ENCODE measurements at places on chromosomes 12 and 14.

DNA sequence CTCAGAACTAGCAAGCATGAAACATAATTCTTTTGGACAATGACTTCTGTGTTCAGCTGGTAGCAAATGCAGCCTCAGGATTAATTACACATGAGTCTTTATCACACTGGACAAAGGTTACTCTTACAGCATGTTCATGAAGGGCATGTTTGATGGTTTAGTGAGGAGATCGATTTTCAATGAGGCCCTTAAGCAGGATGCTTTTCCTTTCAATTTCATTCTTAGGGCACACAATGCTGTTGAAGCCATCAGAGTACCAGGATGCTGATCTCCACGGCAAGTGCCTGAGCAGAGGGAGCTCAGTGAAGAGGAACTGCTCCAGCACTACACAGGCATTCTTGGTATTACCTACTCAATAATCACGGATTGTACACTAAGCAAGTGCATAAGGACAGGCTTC, 542.0 kb downstream of the SNAPC1 start:
- no peak for DNase-seq

GRCh38 chr14:65847075-65847847, 434.7 kb downstream of the FUT8 start:
- peak; percentile 65 for DNase-seq

DNA sequence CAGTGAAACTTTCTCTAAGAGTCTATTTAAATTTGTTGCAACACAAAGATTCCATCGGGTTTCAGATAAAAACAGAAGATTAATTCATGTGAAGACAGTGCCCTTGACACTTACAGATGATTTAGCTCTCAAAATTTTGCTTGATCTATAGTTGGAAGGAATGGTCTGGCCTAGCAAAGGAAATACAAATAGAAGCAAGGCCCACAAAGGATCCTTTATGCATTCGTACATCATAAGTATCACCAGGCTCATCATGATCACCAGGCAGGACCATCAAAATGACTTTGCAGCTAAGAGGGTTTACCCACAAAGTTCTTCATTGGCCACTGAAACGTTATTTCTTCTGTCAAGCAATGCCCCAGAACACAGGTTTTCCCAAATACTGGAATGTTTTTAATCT, 24.8 kb downstream of the JKAMP start:
- no peak for DNase-seq

- no peak for DNase-seq
Measured at GRCh38 chr12:110039085-110039807, 9.1 kb downstream of the C12orf76 start.

- DNase-seq, result no peak
Measured at GRCh38 chr12:76199808-76200207, 115.3 kb upstream of the NAP1L1 start.

GRCh38 chr12:52735816-52736632, 32.7 kb upstream of the KRT77 start:
- no peak for DNase-seq

GRCh38 chr12:115323223-115323905, 639.4 kb upstream of the TBX3 start:
- no peak for DNase-seq

GRCh38 chr12:121724925-121725324, 12.4 kb downstream of the TMEM120B start:
- DNase-seq, result no peak

DNA sequence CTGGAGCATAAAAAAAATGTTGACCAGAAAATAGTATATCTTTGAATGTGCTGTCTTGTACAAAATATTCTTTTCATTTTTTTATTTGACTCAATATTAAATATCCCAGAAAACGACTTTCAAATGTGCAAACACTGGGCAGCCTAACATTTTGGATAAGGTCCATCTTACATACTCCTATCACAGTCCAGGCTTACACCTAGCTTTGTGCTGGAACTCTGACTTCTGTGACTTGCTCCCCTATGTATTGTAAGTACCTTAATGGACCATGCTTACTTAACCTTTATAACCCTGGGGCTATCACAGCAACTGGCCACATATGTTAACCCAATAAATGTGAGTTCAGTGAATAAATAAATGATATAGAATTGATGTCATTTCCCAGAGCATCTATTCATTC, 7.6 kb upstream of the EIF2S3B start:
- DNase-seq, result no peak

- DNase-seq, result no peak
Measured at GRCh38 chr14:59961518-59962062, 41.6 kb downstream of the LRRC9 start.

- DNase-seq, result no peak
Measured at GRCh38 chr12:56999456-56999855, 6.9 kb downstream of the ZBTB39 start.

- DNase-seq, result no peak
Measured at GRCh38 chr12:80794551-80794950, 77.8 kb downstream of the MYF5 start.

GRCh38 chr14:92584816-92585215, 71.2 kb downstream of the RIN3 start:
- DNase-seq, result no peak

GRCh38 chr12:96368233-96368632, 32.0 kb downstream of the CDK17 start:
- DNase-seq, result no peak

GRCh38 chr12:54428050-54429013, 9.3 kb upstream of the ITGA5 start:
- no peak for DNase-seq

GRCh38 chr12:93048656-93049055, 119.6 kb upstream of the EEA1 start:
- no peak for DNase-seq

GRCh38 chr12:104181313-104181712, 34.3 kb upstream of the TXNRD1 start:
- no peak for DNase-seq

DNA sequence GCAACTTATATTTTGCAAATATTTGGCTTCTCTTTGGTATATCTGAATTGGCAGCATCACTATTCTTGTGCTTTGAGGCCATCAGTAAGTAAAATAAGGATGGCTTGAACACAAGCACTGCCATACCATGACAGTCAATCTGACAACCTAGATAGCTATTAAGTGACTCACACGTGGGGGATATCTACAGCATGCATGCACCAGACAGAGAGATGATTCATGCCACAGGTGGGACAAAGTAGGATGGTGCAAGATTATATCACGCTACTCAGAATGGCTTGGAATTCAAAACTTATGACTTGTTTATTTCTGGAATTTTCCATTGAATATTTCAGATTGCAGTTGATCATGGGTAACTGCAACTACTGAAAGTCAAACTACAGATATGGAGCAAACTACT, 675.6 kb upstream of the MDGA2 start:
- no peak for DNase-seq

DNA sequence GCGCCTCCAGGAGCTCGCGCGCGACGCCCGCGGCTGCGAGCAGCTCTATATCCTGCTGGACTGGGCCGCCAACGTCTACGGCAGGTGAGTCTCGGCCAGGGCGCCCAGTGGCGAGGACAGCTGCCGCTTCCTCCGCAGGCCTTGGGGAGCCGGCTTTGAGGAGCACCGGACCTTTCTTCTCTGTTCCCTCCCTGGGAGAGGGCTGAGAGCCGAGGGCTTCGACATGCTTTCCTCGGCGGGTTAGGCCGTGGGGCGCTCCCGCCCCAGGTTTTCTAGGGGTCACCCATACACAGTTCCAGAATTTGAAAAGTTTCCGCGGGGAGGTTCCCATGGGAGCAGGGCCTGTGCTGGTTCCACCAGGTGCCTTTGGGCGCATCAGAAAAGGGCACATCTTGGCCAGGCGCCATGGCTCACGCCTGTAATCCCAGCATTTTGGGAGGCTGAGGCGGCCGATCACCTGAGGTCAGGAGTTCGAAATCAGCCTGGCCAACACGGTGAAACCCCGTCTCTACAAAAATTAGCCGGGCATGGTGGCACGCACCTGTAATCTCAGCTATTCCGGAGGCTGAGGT, 8.2 kb downstream of the EXOC3L4 start:
- DNase-seq, result no peak

DNA sequence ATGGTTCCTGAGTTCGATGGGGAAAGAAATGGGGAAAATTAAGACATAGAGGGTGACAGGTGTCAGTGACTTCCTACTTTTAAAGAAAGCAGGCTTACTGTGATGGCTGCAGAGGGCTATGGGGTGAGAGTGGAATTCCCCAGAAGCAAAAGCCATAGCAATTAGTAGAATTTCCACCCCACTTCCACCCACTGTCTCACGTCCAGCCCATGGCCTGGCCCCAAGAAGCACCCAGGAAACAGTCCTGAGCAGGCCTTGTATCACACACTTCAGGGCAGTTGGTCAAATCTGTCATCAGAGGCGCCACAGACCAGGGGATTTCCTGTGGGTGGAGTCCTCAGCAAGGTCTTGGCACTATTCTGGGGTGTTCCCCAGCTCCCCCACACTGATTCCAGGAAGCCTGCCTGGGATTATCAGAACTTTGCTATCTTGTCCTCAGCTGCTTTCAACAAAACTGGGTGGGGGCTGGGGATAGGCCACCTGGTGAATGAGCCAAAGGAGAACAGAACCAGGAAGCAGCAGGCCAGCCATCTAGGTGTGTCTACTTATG, 120.1 kb upstream of the CCND2 start:
- peak; percentile 97 for DNase-seq

DNA sequence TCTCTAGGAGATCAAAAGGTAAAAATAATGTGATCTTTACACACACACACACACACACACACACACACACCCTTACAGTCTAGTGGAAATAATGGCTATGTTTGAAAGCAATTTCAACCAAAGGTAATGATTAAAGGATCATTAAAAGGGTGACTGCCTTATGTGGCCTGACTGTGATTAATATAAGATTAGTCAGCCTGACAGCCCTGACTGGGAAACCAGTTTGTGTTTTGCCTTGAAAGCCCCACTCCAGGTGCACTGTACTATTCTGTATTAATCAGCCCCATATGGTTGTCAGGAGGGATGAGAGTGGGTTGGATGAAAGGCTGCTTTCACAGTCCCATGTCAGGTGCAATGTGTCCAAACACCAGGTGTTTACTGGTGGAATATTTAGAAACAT, 10.5 kb downstream of the RASSF9 start:
- DNase-seq, result no peak

DNA sequence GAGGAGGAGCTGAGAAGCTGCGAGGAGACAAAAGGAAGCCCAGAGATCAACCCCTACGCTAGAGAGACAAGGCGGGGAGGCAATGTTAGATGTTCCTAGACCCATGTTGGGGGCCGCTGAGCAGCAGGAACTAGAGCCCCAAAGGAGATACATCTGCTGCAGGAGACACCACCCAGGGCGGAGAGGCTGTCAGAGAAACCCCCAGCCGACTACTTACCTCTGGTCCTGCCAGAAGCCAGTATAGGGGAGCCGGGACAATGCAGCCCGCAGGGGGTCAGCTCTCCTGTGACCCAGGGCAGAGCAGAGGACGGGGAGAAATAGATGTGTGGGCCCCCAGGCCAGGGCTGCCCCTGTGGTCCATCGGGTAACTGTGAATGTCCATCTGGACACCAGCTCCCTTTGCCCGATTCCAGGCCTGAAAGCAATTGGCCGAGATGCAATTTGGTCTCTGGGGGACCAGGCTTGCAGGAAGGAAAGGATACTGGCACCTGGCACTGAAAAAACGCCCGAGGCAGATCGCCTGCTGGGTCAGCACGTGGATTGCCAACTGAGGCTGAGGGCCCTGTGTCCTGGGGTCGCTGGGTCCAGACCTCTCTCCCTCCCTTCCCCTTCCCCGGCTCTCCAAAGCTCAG, 34.9 kb downstream of the SYNE3 start:
- no peak for DNase-seq

DNA sequence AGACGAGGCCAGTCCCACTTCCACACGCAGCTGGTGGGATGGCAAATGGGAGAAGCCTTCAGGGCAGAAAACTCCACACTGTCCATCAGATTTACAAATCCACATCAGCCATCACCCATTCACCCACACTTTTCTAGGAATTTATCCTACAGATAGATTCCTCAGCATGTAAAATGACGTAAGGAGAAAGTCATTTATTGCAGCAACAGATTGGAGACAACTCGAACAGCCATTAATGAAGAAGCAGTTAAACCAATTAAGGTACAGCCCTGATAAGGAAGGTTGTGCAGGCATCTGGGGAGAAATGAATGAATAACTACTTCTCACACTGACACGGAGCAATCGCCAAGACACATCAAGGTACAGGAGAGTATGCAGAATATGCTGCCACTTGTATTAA, 26.2 kb downstream of the PRKAB1 start:
- no peak for DNase-seq

DNA sequence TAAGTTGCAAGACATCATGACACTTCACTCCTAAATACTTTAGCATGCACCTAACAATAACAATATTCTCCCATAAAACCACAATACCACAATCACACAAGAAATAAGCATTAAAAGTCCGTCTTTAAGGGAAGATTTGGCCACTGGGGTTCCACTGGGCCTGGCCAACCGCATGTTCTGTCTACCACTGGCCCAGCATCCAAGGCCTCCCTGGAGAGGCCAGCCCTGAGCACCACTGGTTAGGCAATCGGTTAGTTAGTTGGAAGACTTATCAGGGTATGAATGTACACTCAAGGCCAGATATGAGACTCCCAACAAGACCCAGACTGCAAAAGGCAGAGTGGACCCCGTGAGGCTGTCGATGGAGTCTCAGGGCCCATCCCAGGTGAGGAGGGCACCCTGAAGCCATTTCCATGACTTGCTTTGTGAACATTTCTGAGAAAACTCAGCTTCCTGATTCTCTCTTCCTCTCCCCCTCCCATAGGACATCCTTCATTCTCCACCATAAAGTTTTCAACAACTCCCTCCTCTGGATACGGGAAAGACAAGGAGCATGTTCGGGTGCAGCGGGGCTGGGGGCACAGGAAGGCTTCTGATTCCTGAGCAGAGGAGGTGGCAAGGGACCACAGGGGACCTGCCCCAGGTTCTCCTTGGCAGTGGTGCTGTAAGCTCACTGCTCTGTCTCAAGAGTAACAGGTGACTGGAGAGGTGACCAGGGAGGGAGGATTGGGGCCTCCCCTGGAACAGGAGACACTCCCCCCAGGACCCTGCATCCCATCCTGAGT, 5.9 kb downstream of the PXN start:
- DNase-seq, result no peak

GRCh38 chr14:26385310-26385709, 212.5 kb downstream of the NOVA1 start:
- no peak for DNase-seq

- peak; percentile 52 for DNase-seq
Measured at GRCh38 chr14:102917469-102918211, 4.8 kb upstream of the AMN start.

- DNase-seq, result no peak
Measured at GRCh38 chr14:75234173-75235115, 44.2 kb upstream of the FOS start.

- no peak for DNase-seq
Measured at GRCh38 chr12:131525795-131526508, 184.9 kb upstream of the SFSWAP start.

GRCh38 chr12:39588348-39588747, 31.3 kb downstream of the ABCD2 start:
- DNase-seq, result no peak

DNA sequence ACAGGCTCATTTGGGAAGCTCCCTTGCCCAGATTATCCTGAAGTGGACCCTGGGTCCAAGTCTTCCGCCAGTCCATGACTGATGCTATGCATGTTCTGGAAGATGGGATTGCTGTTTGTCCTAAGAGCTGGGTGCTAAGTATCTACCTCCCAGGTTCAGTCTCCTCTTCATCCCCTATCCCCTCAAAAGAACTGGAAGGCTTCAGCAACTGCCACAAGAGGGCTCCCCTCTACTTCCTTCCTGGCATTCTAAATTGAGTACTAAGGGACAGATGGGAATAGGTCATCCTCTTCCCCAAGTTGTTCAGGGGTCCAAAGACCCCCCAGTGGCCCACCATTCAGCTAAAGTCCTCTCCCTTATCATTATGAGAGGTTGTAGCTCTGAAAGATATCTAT, 9.0 kb upstream of the FKBP11 start:
- DNase-seq, result peak; percentile 40

- peak; percentile 30 for DNase-seq
Measured at GRCh38 chr14:39138440-39138839, 24.3 kb downstream of the GEMIN2 start.
